ENCODE measurements at places on chromosomes 2 and 18.

DNA sequence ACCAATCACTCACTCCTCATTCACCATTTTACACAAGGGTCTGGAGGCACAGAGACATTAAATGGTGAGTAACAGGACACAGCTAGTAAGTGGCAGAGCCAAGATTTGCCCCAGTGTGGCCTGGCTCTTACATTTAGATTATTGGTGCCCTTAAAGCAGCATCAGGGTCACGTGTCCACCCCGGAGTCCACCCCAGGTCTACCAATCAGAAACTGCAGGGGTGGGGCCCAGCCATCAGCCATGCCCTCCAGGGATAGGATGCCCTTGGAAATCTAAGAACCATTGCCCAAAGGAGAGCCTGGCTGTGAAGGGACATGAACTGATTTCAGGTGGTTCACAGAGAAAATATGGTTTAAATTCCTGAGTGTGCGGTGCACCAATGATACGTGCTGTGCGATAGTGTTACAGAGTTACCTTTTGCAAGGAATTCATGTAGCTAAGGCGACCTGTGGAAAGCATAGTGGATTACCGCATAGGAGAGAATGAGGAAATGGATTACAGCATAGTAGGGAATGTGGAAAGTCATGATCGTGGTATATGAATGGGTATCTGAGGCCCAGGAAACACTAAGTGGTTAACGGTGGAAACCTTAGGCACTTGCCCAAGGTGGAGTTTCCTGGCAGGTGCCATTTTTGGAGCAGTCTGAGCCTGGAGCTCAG is 17.8 kb downstream of the IGFBP5 start:
- DNase-seq = no peak

- DNase-seq = no peak
Observed at GRCh38 chr18:48905513-48905912, 45.3 kb downstream of the SMAD7 start.

GRCh38 chr2:26268213-26268612 is 23.5 kb downstream of the HADHB start:
- DNase-seq = no peak

GRCh38 chr2:16382451-16382850 is 283.2 kb downstream of the CYRIA start:
- no peak for DNase-seq

GRCh38 chr18:27583466-27583865 is 398.4 kb upstream of the CHST9 start:
- no peak for DNase-seq

DNA sequence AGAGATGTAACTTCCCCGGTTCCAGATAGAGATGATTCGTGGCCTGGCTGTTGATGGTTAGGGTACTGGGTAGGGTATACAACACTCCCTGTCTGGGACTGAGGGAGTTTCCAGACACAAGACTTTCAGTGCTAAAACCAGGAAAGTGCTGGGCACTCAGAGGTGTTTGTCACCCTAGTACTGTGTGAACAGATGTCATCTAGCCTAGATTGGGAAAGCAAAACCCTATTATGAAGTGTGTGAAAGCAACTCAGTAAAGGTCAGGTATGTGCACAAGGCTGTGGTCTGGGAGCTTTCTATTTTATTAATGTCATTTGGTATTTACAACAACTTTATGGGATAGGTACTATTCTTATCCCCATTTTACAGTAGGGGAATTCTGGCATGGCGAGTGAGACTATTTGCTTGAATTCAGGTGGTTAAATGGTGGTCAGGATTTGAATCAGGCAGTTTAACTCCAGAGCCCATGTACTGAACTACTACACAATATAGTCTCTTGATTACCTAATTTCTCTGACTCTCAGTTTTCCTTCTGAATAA is 2.6 kb downstream of the BZW1 start:
- DNase-seq = no peak

- DNase-seq = no peak
Observed at GRCh38 chr2:201513271-201513670, 61.7 kb downstream of the STRADB start.

GRCh38 chr2:227536445-227536844 is 62.2 kb upstream of the SCYGR2 start:
- no peak for DNase-seq

DNA sequence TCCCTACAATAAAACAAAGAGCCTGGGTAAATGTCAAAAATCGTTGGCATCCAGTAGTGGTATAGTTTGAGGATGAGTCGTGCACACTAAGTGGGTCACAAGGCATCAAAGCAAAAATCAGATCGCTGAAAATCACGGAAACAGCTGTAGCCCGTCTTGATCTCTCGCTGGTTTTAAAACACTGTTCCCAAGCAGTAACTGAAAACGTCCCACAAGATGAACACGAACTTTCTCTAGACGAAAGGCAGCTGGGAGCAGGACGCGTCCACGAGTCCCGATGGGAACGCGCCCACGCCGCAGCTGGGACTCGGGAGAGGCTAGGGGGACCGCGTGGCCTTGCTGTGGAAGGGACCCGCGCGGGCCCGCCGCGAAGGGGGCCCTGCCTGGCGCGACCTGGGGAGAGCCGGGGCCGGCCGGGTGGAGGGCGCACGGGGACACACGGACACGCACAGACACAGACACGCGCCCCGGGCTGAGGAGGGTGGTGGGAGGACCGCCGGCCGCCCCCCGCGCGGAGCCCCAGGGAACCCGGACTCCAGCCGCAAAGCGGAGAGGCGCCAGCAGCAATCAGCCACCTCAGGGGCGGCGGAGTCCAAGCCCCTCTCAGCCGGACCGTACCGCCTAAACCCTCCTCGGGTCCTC is 651 bp downstream of the STK17B start:
- DNase-seq = no peak

- no peak for DNase-seq
Observed at GRCh38 chr2:205860885-205861284, 178.6 kb downstream of the NRP2 start.

DNA sequence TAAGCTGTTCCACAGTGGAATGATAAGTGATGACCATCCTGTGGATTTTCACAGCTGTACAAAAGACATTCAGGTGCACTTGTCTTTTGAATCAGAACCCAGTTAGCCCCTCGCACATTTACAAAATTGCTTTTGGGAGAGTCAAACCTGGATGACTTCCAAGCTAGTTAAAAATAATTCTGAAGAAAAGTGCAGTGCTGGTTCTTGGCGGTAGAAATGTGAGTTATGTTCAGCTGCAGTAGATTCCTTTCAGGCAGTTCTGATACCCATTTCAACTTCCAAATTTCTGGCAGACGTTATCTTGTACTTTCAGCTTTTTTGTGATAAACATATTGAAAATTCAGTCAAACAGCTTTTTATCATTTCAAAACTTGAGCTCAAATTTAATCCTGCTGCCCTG is 324.7 kb downstream of the NRXN1 start:
- no peak for DNase-seq

- DNase-seq = no peak
Observed at GRCh38 chr2:156769802-156770201, 333.6 kb downstream of the GPD2 start.

- no peak for DNase-seq
Observed at GRCh38 chr2:155190342-155190741, 491.8 kb downstream of the KCNJ3 start.

GRCh38 chr2:71277536-71278103 is 50.7 kb upstream of the PAIP2B start:
- DNase-seq = no peak

- no peak for DNase-seq
Observed at GRCh38 chr2:2536416-2537056, 205.5 kb upstream of the MYT1L start.

DNA sequence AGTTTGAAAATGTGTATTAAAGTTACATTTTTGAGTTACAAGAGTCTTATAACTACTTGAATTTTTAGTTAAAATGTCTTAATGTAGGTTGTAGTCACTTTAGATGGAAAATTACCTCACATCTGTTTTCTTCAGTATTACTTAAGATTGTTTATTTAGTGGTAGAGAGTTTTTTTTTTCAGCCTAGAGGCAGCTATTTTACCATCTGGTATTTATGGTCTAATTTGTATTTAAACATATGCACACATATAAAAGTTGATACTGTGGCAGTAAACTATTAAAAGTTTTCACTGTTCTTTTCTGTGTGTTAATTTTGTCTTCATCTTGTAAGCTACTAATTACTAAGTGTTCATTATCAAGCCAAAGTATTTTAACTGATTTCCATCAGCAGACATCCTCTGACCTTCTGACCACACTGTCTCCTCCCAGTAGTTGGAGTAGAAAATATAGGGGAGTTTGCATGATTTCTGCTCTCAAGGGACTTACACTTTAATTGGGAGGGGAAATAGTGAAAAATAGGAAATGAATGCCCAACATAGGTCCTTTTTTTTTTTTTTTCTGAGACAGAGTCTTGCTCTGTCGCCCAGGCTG is 4.3 kb downstream of the PMAIP1 start:
- no peak for DNase-seq

- no peak for DNase-seq
Observed at GRCh38 chr2:42214669-42215068, 45.5 kb downstream of the EML4 start.

DNA sequence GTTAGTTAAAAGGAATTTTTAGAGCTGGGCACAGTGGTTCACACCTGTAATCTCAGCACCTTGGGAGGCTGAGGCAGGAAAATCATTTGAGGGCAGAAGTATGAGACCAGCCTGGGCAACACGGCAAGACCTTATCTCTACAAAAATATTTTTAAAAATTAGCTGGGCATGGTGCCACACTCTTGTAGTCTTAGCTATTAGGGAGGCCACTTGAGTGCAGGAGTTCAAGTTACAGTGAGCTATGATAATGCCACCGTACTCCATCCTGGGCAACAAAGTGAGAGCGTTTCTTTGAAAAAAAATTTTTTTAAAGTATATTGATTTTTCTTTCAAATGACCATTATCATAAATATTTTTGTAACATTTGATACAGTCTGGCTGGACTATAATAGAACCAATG is 93.6 kb upstream of the FAM117B start:
- no peak for DNase-seq

- no peak for DNase-seq
Observed at GRCh38 chr2:207332480-207333212, 166.9 kb upstream of the KLF7 start.

- DNase-seq = no peak
Observed at GRCh38 chr2:200087451-200087850, 132.1 kb downstream of the MAIP1 start.

DNA sequence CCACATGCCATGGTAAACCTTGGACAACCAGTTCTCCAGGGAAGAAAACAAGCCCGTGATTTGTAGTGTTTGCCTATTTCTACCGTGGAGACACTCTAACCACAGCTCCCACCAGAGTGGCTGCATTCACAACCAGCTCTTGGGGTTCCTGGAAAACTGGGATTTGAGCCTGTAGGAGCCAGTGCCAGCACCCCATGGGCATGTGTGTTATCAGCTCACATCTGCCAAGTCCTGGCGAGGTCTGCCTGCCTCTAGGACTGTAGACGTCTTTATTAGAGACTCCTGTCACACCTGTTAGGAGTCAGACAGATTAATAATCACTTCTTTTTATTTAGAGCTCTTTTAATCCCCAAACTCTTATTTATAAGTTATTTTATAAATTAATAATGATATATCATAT is 41.0 kb downstream of the INPP5D start:
- DNase-seq = no peak

GRCh38 chr2:158723181-158723838 is 71.8 kb upstream of the DAPL1 start:
- no peak for DNase-seq

- no peak for DNase-seq
Observed at GRCh38 chr2:131493199-131493968, 1.2 kb upstream of the MZT2A start.

GRCh38 chr2:180360283-180360618 is 353.2 kb upstream of the CWC22 start:
- DNase-seq = no peak

- DNase-seq = no peak
Observed at GRCh38 chr2:47354848-47355204, 48.1 kb upstream of the MSH2 start.

DNA sequence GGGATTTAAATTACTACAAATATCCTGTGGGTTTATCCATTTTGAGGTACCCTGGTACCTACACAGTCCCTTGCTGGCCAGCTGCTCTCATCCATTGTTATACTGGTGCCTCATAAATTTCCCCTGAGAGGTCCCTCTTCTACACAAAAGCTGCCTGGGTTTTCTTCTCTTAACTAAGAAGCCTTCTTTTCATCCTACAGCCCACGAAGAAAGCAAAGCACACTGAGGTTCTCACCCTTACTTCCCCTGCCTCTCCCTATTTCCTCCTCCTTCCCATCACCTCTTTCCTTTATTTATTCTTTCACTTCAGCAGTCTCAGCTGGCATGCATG is 154.9 kb downstream of the CSRNP3 start:
- DNase-seq = no peak

- DNase-seq = no peak
Observed at GRCh38 chr2:102773149-102773705, 11.4 kb downstream of the TMEM182 start.

DNA sequence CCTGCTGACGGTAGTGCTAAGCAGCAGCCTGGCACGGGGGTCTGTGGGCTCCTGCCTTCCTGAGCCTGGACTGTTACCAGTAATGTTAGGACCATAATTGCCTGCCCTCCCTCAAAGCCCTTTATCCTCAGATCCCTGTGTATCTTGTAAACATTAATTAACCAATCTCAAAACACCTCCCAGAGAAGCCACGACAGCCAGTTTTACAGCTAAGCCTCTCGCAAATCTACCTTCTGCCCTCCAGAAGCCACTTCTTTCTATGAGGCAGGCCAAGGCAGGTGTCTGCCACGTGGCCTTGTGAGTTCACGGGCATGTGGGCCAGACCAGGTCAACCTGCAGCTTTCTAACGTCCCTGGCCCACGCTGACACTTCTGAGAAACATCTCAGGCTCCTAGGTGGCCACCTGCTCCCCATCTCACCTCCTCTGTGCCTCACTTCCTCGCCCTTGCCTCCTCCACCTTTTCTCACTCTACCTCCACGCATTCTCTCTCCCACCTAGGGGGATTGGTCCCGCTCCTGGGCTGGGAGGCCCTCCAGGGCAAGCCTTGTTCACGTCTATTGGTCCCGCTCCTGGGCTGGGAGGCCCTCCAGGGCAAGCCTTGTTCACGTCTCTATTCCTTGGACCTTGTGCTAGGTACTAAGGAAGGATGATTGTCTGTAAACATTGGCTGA is 64.3 kb downstream of the EDAR start:
- DNase-seq = peak; percentile 61

DNA sequence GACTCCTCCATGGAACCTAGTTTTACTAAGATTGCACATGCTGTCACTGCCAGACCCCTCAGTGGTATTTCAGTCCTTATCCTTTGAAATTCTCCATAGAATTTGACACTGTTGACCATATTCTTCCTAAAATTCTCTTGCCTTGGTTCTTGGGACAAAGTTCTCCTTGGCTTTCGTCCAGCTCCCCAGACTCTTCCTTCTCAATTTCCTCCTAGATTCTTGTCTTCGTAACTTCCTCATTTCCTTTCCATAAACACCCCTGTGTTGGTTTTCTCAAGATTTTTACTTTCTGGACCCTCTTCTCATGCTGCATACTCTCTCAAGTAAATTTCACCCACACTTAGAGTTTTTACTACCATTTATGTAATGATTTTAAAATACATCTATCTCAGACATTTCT is 96.6 kb upstream of the TWSG1 start:
- no peak for DNase-seq

GRCh38 chr2:200158647-200159356 is 147.7 kb upstream of the SPATS2L start:
- no peak for DNase-seq

GRCh38 chr18:67081482-67082211 is 434.9 kb downstream of the DSEL start:
- DNase-seq = no peak

Data from sigmoid colon (tissue), 7 donors.